Psoas muscle (tissue), 8 donors: ENCODE measurements at places on chromosomes 6 and 20.

DNA sequence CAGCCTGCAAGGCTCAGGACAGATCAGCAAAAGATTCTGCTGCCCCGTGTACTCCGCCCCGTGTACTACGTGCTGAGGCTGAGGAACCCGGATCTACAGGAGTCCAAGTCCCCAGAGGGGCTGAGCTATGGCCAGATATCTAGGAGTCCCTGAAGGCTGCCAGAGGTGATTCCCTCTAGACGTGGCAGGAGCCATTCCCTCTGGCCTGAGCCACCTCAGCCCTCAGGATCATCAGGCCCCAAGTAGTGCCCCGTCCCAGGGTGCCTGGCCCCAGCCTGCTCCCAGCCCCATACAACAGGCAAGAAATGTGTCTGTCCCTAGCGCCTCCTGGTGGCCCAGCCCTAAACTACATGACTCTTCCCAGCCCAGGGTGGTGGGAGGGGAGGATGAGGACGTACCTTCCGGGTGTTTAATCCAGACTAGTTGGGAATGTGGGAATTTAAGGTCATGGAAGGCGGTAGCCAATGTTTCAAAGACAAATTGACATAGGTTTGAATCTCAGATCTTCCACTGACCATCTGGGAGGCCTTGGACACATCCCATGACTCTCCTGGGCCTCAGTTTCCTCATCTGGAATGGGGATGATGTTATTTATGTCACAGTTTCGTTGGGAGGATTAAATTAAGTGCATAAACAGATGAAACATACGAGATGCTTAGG, 49.4 kb upstream of the PTPN1 start:
- DNase-seq, result peak; percentile 95

- DNase-seq, result no peak
Measured at GRCh38 chr6:118509009-118509617, 39.0 kb upstream of the PLN start.

DNA sequence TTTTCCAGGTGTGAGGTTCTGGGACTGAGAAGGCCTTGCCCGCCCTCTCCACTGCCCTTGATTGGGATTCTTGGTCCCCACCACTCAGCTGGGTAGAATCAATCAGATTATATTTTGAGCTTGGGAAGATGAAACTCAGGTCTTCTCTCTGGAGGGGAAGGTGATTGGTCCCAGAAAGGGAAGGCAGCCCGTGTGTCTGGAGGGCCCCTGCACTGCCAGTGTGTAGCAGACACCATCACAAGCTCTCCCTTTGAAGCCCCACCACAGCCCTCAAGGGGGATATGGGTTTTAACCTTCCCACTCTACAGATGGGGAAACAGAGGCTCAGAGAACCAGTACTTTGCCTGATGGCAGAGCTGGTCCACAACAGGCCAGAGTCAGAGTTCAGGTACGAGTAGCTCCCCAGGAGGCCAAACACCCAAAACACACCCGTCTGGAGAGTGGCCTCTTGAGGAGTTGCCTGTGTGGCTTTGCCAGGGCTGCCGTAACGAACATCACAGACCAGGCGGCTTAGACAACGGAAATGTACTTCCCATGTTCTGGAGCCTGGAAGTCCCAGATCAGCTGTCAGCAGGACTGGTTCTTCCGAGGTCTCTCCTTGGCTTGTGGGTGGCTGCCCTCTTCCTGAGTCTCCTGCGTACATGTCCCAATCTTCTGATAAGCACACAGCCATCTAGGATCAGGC, 205.6 kb downstream of the SYNDIG1 start:
- no peak for DNase-seq

DNA sequence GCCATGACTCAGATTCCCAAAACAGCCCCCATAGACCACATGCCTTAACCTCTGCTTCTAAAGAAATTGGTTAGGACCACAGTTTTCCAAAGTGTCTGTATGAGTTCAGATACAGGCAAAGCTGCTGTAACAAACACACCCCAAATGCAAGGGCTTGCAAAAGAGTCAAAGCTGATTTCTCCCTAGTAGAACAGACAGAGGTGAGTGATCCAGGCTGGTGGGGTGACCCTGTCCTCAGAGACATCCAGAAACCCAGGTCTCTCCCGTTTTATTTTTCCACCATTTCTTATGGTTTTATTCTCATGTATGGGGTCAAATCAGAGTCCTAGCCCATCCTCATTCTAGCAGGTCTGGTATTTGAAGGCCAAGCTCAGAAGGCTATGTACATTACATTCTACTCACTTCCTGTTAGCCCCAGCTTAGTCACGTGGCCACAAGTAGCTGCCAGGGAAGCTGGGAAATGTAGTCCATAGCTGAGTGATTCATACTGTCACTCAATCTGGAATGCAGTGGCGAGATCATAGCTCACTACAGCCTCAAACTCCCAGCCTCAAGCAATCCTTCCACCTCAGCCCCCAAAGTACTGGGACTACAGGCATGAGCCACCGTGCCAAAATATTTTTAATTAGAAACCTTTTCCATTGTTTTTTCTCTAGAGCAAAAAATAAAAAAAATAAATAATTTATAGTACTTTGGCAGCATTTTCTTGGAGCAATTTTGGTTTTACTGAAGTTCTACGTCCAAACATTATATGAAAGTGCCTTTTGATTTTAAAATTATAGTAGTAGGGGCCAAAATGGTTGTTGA, 175.2 kb downstream of the ZMYND8 start:
- DNase-seq, result no peak

GRCh38 chr6:168603234-168603633, 162.2 kb downstream of the SMOC2 start:
- DNase-seq, result no peak
